ENCODE measurements at places on chromosomes 7 and 10.

DNA sequence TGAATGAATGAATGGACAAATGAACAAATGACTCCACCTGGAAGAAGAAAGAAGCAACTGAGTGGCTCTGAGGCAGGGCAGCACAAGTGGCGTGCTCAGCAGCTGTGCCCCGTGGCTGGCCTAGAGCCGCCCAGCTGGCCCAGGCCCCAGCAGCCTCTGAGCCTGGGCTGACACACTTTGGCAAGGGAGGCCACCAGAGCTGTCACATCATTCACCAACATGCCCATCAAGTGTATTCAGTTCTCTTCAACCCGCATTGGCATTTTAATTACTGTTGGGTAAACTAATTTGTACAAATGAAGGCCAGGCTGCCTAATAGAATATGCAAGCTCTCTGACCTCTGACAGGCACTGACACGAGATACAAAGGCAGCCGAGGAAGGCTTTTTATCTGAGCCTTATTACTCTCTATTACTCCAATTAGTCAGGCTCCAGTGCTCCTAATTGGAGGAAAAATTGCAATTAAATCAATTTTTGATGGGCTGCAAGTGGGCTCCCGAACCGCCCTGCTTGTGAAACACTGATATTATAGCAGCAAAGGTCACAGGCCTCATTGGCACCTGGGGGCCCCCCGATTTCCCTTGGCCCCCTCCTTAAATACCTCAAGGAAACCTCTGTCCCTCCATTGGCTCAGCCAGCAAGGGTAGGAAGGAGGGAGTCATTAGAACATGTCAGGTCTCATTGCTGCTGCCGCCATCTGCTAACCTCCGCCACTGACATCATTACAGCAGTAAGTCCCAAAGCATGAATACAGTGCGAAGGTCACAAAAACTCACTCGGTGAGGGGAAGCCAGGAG lies 41.9 kb downstream of the DPCD start:
- no peak for DNase-seq

GRCh38 chr10:133166828-133167692 lies 7.0 kb downstream of the KNDC1 start:
- DNase-seq = no peak

DNA sequence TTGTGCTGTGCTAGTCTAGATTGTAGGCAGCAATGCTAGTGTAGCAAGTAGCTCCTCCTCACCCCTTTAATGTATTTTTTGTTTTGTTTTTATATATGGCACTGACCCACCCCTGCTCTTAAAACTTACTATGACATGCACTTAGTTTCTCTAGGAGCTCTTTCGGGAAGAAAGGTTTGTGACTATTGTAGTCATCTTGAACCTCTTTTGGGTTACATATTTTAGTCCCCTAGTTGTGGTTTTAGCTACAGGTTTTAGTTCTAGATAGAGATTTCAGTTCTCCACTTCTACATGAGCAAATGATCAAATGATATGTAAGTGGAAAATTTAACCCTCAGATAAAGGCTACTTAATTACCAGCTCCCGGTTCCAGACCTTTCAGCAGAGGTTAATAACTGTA lies 14.9 kb downstream of the MINPP1 start:
- DNase-seq = no peak

DNA sequence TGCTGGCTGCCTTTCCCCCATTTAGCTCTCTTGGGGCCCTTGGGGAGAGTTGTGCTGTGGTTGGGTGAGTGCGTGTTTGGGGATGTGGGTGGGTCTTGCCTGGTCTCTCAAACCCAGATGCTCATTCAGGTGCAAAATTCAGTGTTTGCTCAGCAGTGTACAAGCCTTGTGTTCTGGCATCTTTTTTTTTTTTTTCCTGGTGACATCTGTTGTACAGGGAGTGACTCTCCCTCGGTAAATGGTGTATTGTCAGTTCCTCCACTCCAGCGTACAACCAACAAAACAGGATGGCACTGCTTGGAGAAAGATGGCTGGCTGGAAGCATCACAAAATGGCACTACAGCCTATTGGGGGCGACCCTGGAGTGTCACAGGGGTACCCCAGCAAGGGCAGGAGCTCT lies 75.5 kb downstream of the LRMDA start:
- no peak for DNase-seq

DNA sequence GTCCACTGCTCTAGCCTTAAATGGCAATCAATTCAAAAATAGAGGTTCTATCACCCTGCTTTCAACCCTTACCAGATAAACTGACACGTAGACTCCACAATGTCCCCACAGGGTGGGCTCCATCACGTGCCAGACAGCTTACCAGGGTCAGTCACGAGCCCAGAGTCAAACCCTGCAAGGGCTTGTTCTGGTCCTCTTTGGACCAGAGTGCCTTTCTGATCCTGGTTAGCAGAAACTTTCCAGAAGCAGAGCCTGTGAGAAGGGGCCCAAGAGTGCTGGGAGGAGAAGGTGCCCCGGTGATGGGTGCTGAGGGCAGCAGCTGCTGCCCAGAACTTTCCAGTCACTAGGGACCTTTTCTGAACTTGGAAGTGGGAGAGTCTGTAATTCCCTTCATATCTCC lies 354 bp upstream of the GIMAP5 start:
- no peak for DNase-seq

GRCh38 chr10:78968943-78969342 lies 99.8 kb upstream of the ZMIZ1 start:
- DNase-seq = no peak

DNA sequence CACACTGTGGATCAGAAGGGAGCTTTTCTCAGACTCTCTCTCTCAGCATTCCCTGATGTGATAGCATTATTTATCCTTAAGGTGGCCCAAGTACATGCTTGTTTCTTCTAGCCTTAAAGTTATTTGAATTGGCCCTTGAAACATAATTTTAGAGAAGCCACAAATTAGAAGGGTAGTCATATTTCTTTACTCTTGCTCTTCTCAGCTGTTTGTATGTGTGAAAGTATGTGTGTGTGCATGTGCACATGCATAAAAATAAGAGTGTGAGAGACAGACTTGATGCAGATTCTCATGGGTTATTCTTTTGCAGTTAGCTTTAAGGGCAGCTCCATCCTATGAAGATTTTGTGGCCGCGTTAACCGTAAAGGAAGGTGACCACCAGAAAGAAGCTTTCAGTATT lies 50.1 kb downstream of the PLEKHA8 start:
- no peak for DNase-seq

GRCh38 chr10:6044751-6045313 lies 17.3 kb downstream of the IL2RA start:
- DNase-seq = no peak

DNA sequence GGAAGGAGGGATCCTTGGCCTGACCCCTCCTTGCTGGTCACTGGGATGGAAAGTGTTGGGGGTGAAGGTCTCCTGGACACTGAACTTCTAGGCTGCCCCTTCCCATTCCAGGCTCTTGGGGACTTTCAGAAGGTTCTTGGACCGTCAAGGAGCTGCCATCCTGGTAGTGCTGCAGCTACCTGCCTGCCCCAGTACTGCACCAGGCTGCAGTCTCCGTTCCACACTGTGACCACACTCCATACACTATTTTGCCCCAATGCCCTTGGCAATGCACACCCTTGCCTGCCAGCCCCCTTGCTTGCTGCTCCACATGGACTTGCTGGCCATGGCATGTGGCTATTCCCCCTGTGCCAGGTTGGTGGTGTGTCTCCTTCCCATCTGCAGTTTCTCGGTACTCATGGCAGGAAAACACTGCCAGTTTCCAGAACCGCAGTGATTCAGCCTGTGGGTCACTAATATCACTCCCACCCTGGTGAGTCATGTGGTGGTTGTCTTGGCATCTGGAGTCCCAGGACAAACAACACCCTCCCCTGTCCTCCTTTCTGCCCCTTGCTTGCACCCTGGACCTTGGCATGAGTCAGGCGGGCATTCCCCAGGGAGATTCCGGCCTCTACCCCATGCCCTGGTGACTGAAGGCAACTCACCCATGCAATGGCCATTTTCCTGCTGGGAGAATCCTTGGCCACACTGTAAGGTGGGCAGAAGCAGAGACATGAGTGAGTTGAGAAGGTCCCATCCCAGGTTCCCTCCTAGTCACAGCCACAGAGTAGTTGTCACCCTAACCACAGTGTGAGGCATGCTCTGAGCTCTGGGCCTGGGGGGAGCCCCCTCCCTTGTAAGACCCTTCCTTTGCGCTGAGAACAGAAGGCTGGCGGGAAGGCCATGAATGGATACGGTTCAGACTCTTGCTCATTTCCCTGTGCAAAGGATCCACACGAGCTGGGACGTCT lies 32.8 kb downstream of the GOLGA7B start:
- no peak for DNase-seq

DNA sequence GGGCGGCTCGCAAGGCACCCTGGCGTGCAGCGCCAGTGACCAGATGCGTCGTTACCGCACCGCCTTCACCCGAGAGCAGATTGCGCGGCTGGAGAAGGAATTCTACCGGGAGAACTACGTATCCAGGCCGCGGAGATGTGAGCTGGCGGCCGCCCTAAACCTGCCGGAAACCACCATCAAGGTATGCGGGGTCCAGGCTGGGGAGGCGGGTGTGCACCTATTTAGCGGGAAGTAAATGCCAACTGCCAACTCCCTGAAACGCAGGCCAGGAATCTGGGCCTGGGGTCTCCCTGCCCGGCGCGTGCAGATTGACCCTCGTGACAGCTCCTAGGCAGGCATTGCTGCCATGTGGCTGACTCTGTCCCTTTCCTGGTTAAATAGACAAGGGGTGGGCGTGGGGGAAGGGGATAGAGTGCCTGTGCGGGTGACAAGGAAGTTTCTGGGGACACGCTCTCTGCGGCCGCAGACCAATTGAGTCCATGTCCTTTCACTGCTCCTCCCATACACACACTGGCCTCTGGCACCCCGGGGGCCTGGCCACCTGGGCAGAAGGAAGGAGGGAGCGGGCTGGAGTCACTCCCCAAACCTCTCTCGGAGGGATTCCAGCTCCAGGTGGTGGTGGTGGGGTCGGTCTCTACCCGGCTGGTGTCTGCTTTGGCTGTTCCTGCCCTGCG lies 2.7 kb downstream of the EVX1 start:
- DNase-seq = no peak

- DNase-seq = no peak
Observed at GRCh38 chr10:86443936-86444335, 77.3 kb upstream of the GRID1 start.

- no peak for DNase-seq
Observed at GRCh38 chr10:91514787-91515186, 104.6 kb downstream of the HECTD2 start.

- DNase-seq = no peak
Observed at GRCh38 chr10:99484626-99485581, 47.8 kb upstream of the NKX2-3 start.

DNA sequence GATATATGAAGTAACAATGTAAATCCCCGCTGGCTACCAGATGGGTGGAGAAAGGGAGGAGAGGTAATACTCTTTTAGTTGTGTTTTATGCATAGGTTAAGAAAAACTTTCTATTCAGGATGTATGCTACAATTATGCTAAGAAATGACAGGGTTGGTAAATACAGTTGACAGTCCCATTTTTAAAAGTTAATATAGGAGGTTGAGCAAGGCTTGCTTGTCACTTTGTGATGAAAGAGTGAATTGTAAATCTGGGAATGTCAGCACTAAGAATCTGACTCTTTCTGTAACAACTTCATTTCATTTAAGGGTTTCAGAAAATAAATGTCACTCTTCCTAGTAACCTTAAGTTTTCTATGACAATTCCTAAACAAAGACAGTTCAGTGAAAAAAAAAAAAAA lies 59.8 kb downstream of the PTPRZ1 start:
- no peak for DNase-seq

- no peak for DNase-seq
Observed at GRCh38 chr7:38016567-38016966, 96.1 kb downstream of the EPDR1 start.

DNA sequence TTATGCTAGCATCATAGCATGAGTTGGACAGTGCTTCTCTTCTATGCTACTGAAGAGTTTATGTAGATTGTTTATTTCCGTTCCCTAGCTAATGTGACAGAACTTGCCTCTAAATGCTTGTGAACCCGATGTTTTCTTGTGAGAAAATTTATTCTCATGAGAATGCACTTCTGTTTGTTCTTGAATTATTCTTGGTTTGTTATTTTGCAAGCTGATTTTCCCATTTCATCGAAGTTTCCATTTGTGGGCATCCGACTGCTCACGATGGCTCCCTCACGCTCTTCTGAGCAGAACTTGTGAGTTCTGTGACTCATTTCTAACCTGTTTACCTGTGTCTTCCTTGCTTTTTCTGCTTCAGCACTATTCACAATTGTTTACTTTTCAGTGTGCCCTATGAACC lies 59.9 kb downstream of the WDFY4 start:
- DNase-seq = no peak

DNA sequence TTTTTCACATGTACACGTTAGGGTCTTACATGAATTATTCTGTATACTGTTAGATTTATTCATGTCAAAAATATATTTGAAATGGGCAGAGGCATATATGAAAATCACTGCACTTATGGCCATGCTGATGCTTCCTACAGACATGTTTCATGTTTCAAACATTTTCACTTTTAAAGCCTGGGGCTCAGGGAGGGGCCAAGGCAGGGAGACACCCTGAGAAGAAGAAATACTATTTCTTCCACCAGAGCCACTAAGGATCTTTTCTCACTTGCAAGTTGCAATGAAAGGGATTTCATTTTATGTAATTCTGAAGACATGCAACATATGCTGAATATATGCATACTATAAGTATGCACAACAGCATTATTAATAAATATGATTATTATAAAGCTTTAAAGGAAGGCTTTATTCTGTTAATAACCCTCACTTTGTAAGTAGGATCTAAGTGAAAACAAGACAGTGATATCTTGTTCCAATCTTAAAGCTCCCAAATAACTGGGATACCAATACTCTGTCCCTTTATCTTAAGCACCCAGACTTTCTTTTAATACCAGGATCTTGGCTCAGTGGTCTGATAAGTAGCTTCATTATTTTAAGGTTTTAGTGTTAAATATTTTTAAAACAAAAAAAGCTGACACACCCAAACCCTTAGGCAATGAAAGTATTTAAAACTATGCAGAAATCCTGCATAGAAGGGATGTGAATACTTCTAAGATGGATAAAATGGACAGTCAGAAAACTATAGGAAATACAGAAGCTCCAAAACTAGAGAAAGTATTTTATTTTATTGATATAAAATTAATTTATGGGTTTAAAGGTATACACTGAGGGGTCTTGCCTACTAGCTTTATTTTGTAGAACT lies 148.0 kb downstream of the SNX13 start:
- no peak for DNase-seq

DNA sequence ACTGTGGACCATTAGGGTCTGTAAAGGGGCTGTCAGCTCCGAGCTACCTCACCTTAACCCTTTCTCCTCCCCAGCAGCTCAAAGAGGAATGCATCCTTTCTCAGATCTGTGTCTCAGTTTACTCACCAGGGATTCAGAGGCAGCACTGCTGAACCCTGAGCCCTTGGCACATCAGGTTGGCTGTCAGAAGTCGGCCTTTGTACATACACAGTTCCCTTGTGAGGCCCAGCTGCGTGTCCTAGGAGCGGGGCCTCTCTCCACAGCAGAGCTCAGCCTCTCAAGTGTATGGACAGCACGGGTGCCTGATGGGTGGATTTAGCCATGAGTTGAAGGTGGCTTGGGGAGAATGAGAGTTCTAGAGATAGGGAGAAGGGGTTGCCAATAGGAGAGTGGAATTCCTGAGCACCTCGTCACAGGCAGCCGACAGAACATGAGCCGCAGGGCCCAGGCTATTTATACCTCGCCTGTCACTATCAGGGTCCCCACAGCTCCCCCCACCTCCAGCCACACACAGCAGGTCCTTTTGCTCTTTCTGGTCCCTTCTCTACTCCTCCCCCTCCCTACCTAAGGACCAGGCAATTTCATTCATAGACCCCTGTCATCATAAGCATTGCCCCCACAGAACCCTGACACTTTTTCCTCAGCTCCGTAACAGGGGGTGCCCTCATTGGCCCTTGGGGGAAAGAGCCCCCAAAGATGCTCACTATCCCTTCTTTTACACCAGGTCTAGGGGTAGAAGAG lies 2.1 kb upstream of the FLNC start:
- DNase-seq = no peak

Data from GF-D8 (cell line).